Calu3 (cell line): ENCODE measurements at places on chromosomes 6 and 20. TPM values are rescaled to one million over a fixed set of nuclear protein-coding genes. Genes with fewer than 3 reads are reported as not detected.

DNA sequence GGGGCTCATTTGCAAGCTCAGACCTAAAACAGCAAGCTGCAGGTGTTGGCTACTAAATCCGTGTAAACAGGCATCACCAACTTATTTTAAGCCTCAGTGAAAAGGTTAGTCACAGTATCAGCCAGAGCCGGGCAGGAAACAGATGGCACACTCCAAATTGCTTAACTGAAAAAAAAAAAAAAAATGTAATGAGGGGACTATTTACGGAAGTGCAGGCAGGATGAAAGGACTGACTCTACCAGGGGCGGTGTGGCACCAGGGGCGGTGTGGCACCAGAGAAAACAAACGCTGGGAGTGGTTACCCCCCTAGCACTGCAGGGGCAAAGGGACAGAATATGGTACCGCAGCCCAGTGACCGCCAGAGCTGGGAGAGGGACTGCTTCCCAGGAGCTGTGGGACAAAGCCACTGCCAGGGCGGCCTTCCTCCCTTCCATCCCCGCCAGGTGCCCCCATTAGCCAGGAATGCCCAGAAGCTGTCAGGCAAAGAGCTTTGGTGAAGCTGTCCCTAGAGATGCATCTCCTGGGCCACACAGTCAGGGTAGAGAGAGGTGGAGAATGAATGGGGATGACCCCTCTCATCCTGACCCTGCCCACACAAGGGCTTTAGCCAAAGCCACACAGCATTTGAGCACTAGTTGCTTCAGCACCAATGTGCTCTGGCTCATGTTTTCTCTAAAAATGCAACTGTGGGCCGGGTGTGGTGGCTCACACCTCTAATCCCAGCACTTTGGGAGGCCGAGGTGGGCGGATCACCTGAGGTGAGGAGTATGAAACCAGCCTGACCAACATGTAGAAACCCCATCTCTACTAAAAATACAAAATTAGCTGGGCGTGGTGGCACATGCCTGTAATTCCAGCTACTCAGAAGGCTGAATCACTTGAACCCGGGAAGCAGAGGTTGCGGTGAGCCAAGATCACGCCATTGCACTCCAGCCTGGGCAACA, 39.6 kb upstream of the GFOD1 start:
- DNase-seq: no peak

GRCh38 chr6:161166176-161166575, 107.7 kb downstream of the AGPAT4 start:
- no peak for DNase-seq

GRCh38 chr6:26019261-26019830, 56.7 kb downstream of the TRIM38 start:
- no peak for DNase-seq

GRCh38 chr6:30548375-30548774, 7.9 kb downstream of the GNL1 start:
- no peak for DNase-seq

DNA sequence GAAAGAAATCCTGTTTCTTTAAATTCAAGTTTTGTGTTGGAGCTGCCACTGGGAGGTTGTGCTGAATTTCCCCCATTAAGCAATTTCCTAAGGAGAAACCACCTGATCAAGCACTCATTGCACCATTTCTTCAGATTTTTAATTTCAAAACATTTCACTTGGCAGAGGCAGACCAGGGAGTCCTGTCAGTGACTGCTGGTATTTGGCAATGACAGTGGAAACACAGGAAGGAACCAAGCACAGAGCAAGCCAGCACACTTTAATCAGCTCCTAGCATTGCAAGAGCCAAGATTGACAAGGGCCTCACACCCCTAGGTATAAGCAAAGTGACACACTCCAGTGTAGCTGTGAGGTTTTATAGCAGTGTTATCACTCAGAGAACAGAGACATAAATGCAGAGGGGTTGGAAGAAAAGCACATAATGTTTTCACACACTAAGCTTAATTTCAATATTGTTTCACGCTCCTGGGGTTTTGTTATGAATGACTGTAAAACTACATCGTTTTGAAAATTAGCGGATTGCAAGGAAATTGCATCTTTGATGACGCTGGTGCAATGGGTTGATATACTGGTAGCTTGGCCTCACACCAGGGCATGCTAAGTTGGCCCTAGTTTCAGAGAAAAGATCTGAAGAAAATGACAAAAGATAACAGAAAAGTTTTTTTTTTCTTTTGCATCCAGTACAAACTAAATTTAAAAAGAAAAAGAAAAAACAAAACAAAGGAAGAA, 768.4 kb downstream of the TFAP2A start:
- DNase-seq: no peak

The ADIG gene
- total RNA-seq: not detected in 2 replicates

DNA sequence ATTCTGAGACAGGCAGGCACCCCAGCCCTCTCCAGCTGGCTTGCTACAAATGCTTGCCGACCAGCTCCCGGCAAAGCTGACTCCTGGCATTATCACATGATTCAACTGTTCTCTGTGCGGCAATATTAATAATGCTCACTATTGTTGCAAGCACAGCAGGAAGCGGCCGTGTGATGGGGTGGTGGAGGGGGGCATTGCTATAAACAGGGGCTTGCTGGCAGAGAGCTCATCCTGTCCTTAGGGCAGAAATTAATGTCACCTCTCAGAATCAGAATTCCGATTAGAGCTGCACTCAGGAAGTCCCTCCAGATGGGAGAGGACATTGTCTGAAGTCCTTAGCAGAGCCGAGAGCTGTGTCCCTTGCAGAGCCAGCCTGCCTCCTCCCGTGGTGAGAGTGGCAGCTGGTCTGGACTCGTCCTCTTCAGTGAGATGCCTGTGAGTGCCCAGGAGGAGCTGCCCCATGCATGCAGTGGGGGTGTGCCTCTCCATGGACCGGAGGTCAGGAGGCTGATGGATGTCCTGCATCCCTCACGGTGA, 162.5 kb downstream of the CDH4 start:
- no peak for DNase-seq

DNA sequence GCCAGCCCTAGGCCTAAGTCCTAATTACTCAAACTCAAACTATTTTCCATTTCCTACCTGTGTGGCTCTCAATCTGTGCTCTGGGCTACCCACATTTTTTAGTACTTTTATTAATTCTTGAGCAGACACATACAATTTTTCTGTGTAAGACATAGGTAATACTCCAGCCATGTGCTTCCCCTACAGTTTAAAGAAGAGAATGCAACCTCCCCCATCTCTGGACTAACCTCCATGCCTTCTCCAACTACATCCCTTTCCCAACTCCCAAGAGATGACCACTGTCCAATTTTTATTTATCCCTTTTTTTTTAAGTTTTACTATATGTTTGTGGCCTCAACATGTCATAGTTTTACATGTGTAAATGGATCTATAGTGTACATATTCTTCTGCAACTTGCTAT, 5.8 kb downstream of the HMGN4 start:
- no peak for DNase-seq

DNA sequence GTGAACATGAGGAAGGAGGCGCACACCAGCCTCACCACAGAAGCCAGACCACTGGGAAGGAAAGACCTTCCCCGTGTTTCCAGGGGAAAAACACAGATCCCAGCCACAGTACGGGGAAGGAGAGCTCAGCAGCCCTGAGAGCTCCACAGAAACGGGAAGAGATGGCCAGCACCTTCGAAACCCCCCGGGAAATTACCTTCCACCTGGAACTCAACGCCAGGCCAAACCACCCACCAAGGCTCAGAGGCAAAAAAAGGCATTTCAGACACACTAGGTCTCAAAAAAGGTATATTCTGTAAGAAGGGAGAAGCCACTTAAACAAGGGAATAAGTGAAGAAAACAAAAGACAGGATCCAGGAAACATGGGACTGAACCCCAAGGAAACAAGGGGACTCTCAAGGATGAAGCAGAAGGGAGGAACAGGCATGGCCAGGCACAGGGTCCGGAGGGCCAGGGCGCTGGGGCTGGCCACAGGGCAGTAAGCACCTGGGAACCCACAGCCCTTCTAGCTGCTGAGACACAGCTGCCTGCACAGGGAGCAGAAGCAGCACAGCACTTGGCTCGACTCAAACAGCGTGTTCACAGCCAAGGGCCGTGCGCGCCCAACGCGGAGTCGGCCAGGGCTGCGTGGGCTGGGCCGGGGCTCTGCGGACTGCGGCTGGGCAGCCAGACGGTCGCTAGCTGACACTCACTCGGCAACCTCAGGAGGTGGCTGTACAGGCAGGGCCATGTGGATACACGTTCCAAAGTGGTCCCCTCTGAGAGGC, 44.6 kb downstream of the TAF4 start:
- DNase-seq: no peak

GRCh38 chr20:54323227-54323734, 115.4 kb downstream of the PFDN4 start:
- no peak for DNase-seq

The CD109 gene
- 1.9 and 3.6 TPM in 2 replicates for total RNA-seq

DNA sequence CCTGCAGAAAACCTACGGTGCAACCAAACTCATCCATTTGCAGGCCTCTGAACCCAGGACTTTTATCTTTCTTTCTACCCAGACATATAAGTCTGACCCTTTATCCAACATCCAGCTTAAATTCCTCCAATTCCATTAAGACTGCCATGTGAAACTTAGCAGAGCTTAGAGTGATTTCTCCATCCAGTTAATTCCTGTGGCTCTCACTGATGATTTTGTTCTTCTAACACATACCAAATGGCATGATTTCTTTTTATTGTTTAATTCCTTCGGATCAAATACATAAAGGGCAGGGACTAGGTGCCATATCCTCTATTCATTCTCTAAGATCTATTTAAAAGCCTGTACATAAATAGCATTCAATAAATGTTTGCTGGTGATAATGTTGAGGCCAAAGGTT, 92.9 kb downstream of the TASP1 start:
- DNase-seq: no peak

The RNF182 gene
- total RNA-seq: 1.1 and 1.6 TPM in 2 replicates

GRCh38 chr6:68724060-68724459, 89.0 kb downstream of the ADGRB3 start:
- DNase-seq: no peak

DNA sequence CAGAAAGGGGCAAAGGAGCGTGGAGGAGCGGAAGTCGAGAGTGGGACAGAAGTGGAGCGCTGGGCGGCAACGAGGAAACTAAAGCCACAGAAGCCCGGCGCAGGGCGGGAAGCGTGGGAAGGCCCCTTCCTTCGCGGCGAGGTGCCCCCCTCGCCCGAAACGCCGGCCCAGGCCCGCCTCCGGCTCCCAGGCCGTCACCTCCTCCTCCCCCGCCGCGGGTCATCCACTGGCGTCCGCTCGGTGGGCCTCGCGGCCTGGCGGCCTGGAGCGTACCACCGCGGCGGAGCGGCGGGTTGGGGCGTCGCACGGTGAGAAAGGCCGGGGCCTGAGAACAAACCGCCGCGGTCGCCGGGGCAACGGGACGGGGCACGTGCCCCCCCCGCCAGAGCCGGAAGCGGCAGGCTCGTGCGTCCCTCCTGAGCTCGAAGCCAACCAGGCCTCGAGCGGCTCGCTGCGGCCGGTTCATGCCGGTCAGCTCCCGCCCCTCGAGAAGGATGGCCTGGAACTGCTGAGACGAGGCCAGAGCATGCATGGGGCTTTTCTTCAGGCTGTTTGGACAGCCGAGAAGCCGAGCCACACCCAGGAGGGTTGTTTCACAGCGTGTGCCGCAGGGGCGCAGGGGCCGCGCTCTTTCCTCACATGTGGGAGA, at the start of gene TCP11:
Gene TCP11, minus strand, starts transcription at position 333 of the 649 bp plus-strand sequence. CDS start 469 bp downstream, outside the sequence.
- DNase-seq: no peak

The SLC22A3 gene
- 3.3 and 8.1 TPM in 2 replicates for total RNA-seq

GRCh38 chr6:150722614-150723344, 123.1 kb downstream of the PLEKHG1 start:
- no peak for DNase-seq

DNA sequence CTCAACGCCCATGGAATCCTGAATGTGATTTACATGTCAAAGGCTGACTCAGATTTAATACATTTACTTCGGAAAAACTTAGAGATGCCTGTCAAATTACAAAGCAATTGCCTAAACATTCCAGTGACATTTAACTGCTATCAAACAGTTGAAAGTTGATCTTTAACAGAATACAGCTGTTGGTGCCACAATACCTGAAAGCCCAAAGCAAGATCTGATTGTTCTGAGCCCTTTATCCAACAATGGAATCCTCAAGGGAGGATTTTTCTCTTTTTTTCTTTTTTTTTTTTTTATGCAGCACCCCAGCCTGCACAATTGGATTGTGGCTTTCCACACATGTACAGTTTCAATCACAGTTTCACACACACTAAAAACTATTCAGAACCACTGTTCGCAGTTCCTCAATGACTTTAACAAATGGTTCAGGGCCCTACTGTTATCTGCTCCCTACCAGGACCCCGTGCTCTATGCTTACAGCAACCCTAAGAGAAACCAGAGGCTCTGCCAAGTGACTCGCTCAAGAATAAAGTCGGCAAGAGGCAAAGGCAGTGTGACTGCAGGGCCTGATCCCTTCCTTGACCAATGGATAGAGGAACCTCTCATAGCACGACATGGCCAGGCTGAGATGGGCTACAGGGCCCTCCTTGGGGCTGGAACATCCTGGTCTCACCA, 33.3 kb downstream of the EPB41L2 start:
- peak; percentile 16 for DNase-seq

DNA sequence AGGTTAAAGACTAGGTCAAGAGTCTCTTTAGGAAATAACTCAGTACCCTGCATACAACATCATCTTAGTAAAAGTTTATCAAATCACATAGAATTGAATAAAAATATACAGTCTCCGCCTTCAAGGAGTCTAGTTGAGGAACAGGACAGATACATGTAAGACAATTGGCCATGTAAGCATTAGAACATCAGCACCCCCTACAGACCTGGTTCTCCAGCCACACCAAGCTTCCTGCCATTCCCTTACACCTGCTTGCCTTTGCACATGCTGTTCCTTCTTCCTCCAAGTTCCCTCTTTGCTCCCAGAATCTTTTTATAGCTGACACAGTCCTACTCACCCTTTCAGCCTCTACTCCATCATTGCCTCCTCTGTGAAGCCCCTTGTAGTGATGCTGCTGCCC, 187.8 kb upstream of the LRFN2 start:
- DNase-seq: no peak

The ABHD16B gene
- 0.24 TPM in 1 of 2 replicates, not detected in the other for total RNA-seq

The MYB gene
- total RNA-seq: 1.5 and 3.1 TPM in 2 replicates

GRCh38 chr6:47567586-47567985, 90.0 kb downstream of the CD2AP start:
- no peak for DNase-seq

DNA sequence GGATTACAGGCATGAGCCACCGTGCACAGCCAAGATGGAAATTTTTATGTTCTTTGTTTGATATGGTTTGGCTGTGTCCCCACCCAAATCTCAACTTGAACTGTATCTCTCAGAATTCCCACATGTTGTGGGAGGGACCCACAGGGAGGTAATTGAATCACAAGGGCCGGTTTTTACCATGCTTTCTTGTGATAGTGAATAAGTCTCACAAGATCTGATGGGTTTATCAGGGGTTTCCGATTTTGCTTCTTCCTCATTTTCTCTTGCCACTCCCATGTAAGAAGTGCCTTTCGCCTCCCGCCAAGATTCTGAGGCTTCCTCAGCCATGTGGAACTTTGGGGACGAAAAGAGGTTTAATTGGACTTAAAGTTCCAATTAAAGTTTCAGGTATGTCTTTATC, 14.6 kb downstream of the EEF1A1 start:
- DNase-seq: no peak

GRCh38 chr20:44572551-44573500, 9.6 kb upstream of the PKIG start:
- DNase-seq: no peak

- DNase-seq: peak; percentile 19
Measured at GRCh38 chr20:15708984-15709598, 864.2 kb downstream of the KIF16B start.

The SLC22A16 gene
- not detected in 2 replicates for total RNA-seq

The HLA-DPA1 gene
- 29.2 and 46.4 TPM in 2 replicates for total RNA-seq
